Fibroblast of skin of right quadriceps (primary cell): ENCODE measurements at places on chromosomes 12 and 14.

DNA sequence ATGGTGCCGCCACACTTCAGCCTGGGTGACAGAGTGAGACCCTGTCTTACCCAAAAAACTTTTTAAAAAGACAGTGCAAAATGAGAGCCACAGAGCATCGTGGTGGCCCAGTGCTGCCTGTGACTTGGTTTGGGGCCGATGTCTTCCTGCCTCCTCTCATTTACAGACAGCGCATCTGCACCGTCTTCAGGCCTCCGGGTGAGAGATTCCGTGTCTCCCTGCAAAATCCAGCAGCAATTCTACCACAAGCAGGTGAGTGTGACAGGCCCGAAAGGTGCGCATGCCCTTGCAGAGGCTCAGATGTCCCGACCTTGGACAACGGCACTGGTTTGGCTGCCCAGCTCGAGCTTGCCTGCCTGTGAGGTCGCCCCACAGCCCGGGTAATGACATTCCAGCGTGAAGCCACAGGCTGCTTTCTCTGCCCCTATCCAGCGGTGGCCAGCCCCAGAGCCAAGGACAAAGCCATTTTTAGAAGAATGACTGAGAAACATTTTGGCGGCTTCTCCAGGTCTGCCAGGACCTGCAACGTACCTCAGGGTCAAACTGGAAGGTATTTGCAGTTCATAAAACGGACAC lies 70.3 kb upstream of the RFLNA start:
- no peak for DNase-seq

DNA sequence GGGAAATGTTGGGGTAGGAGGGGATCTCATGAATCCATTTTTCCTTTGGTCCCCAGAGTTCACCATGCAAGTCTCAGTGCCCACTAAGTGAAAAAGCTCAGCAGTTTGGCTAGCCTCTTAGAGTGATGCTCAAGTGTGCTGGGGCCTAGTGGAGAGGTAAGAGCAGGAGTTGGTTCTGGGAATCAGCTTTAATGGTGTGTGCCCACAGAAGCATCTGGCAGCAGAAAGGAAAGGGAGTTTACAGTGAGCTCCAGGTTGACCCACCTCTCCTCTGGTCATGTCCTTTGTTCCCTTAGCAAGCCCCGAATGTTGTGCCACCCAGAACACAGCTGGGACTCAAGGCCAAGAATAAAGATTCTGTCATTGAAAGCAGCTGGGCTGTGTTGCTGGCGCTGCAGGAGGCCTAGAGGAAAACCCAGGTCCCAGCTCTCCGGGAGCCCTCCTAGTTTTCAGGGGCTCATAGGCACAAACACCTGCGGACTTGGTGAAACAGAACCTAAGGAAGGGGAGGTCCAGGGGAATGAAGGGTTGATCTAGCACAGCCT lies 320.8 kb downstream of the ZFP36L1 start:
- DNase-seq: no peak

GRCh38 chr12:32196250-32197198 lies 89.9 kb downstream of the BICD1 start:
- no peak for DNase-seq

GRCh38 chr12:82971584-82971983 lies 284.9 kb downstream of the TMTC2 start:
- no peak for DNase-seq

DNA sequence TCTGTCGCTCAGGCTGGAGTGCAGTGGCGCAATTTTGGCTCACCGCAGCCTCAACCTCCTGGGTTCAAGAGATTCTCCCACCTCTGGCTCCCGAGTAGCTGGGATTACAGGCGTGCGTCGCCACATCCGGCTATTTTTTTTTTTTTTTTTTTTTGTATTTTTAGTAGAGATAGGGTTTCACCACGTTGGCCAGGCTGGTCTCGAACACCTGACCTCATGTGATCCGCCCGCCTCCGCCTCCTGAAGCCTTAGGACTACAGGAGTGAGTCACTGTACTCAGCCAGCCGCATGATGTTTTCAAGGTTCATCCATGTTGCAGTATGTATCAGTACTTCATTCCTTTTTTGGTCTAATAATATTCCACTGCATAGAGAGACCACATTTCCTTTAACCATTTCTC lies 2.4 kb upstream of the RNF34 start:
- no peak for DNase-seq
